ENCODE measurements at places on chromosomes 3 and 15.

GRCh38 chr3:22373182-22373581 lies 622.2 kb upstream of the ZNF385D start:
- DNase-seq, result no peak

DNA sequence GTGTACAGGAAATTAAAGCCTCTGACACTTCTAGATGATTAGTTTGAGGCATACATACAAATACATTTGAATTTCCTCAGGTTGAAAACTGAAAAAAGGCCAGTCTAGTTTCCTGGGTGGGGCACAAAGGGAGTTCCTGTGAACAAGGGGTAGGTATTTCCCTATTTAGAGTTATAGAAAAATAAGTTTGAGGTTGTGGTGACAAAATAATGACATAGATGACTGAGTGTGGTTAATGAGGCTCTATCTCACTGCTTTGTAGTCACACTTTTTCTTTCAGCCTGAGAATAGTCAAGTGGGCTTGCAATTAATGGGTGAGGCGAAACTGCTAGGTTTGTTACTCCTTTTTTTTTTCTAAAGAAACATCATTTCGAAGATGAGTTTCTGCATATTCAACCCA lies 4.3 kb downstream of the SLCO3A1 start:
- DNase-seq, result peak; percentile 61

GRCh38 chr3:39065197-39065596 lies 13.4 kb downstream of the WDR48 start:
- peak; percentile 89 for DNase-seq

DNA sequence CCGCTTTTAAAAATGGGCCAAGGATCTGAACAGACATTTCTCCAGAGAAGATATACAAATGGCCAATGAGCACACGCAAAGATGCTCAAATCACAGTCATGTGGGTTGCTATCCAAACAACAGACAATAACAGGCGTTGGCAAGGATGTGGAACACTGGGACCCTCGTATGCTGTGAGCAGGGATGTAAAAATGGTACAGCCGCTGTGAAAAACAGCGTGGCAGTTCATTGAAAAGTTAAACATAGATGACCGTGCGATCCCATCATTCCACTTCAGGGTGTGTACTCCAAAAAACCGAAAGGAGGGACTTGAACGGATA lies 6.7 kb upstream of the LRRC15 start:
- no peak for DNase-seq

DNA sequence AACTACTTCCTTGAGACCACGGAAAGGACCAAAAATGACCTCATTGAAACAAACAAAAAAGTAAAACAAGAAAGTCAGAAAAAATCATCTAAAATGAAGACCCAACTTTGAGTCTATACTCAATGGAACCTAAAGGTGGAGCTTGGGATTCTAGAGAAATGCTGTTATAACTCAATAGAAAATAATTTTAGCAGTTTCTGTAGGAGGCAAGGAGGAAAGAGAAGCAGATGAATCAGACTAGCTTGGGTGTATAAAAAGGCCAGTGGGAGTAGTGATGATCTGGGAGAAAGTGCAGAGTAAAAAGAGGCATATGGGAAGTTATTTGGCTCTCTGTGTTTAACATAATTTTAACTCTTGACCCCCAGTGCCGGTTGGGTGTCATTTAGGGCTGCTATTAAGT lies 94.4 kb downstream of the TMCO5A start:
- no peak for DNase-seq

DNA sequence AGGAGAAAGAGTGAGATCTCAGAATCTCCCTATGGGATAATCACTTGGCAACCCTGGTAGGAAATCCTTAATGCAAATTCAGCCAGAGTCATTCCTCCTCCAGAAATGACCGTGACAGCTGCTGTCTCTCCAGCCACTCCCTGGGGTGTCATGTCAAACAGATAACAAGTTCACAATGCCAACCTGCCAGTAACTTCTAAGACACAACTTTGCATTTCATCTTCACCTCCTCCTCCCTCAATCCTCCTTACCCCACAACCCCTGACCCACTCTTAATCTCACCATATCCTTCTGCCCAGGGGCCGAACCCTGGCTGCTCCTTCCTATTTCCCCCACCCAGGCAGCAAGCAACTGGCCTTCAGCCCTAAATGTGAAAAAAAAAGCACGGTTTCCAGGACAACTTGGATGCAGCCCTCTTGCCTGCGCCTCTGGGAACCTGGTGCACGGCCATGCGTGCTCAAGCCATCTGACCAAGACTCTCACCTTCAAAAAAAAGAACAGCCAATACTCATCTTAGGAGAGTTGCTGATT lies 166.0 kb downstream of the NTRK3 start:
- DNase-seq, result no peak

GRCh38 chr3:100693225-100693624 lies 16.1 kb upstream of the TFG start:
- DNase-seq, result no peak

GRCh38 chr15:34025252-34025651 lies 13.8 kb downstream of the AVEN start:
- DNase-seq, result no peak

DNA sequence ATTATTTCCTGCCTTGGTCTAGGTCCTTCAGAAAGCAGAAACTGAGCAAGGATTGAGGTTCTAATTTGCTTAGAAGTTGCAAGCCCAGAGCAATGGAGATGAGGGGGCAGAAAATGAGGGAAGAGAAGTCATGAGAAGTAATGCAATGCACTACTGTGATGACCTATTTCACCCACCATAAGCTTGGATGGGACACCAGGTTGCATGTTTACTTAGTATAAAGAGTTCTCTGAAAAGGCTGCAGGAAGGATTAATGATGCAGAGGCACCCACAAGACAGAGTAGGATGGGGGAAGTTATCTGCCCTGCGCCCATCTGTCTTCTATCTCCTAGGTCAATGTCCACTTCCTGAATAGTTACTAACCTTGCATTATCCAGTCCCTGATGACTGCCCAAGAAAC lies 84.8 kb upstream of the SNRK start:
- no peak for DNase-seq

GRCh38 chr15:89690276-89691218 lies at the start of the genes PEX11A and WDR93:
TSS of gene PEX11A (minus strand) at chr15:89690754. CDS start at chr15:89690632, 122 bp downstream.
TSS of gene WDR93 (plus strand) at chr15:89690811. CDS start at chr15:89701747, 10,936 bp downstream.
- peak; percentile 73 for DNase-seq

- DNase-seq, result no peak
Observed at GRCh38 chr15:23869396-23869795, 182.3 kb upstream of the NDN start.

DNA sequence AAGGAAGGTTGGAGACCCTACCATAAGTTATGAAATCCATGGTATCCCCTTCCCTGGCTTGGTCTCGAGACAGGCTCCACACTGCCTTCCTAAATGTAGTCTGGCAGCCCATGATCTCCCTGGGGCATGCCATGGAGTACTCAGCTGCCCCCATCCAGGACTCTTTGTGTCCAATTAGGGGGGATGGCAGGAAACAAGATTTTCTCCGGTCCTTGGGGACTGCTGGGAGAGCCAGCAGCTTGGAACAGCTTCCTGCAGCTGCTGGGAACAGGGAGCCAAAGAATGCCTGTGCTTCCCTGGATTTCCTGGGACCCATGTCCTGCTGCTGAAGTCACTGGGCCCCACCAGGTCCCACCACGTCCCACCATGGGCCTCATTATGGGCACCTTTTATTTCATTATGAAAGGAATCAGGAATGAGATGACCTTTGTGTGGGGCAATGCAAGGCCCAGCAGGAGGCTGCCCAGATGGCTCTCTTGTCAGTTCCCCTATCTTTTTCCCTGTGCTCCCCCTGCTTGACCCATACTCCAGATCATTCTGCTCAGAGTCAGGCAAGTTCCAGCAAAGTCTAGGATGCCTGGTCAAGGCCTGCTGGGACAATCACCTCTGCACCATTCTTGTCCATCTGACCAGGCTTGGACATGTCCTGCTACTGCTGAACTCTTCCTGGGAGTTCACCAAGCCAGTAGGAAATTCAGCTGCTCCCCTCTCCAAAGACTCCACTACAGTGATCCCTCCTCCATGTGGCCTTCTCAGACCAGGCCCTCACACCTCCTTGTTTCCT lies 15.0 kb upstream of the DAG1 start:
- DNase-seq, result no peak

DNA sequence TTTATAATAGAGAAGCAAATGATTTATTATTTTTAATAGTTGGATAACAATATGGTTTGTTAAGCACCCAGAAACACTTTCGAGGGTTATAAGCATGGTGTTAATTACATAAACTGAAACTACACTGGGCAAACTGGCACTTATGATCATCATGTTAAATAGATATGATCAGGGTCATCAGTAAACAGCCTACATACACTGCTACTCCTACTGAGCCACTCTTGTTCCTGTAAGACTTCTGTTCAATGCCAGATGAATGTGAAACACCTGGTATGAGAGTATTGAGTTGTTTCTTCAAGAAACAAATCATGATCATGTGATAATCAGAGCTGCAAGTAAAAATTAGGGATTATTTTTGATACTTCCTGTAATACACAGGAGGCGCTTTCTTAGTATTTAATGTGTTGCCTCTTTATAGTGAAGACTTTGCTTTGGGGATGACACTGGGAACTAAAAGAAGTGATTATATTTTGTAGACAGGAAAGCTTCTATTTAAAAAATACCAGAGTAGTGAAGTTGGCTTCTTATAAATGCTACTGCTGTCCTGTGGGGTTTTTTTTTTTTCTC lies 32.3 kb upstream of the UTS2B start:
- no peak for DNase-seq

DNA sequence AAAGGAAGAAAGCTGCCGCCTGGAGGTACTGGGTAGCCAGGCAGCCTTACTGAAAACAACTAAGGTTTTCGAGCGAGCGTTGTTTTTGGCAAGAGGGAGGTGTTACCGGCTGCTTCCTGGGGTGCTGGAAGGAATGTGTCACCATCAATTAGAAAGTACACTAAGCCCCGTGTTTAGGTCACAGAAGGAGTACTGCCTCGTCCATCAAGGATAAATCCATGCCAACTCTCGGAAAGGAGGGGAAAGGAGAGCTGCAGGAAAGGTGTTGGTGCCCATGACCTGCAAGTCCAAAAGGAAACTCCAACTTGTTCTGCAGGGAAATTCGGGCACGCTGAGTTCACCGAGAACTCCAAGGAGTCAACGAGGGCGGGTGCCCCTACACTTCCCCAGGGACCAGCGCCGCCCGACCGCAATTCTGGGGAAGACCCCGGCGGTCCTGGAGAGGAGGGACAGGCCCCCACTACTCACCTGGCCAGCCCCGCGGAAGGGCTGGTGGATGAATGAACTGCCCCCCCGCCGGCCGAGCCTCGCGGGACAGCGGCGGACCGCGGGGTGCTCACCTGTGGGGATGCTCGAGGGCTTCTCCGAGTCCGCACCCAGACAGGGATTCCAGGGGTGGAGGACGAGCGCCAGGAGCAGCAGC lies 542 bp downstream of the PLOD2 start:
- DNase-seq, result no peak

DNA sequence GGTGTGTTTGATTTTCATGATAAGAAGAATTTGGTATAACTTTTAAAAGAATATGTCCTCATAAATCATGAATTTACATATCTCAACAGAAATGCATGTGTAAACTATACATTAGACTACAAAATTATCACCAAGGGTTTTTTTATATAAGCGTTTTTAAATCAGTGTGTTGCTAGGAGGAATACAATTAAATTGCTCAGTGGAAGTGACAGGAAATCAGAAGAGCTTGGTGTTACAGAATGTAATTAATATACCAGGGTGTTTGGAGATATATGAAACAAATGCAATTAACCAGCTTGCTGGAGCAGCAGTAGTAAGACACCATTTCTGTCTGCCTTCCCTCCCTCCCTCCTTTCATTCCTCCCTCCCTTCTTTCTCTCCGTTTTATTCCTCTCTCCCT lies 2.4 kb downstream of the ROBO2 start:
- DNase-seq, result no peak

DNA sequence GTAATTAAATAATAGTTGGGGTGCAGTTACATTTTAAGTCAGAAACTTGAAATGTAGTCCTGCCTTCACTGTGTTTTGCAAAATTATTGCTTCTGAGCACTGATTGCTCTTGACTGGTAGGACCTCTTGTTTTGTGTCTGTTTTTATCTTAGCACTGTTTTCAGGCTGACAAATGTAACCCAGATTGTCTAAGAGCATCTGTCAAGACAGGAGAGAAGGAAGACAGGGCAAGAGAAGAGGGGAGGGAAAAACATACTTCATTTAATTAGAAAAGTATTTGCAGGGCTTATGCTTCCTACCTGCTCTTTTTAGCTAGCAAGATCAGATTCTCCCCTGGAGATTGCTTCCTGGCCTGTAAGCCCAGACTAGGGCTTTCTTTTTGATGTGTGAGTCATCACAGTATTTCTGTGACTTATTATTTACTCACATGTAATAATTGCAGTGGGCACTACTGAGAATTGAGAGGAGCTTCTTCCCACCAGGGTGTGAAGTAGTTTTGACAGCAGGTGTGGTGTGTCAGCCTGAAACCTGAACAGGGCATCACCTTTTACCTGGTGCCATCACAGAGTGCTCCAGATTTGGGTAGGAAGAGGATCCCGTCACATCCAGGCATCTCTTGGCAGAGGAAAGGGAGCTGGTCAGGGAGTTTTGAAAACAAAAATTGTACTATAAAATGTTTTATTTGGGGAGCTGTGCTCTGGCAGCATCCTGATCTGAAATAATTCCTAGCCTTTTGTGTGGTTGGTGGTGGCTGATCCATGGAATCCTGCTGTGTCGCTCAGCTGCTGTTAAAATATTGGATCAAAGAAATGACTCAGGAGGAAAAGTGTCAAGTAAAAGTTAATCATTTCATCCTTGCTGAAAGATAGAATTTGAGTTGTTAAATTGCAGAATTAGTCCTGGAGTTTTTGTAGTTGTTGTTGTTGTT lies 98.2 kb downstream of the TMEM108 start:
- no peak for DNase-seq

DNA sequence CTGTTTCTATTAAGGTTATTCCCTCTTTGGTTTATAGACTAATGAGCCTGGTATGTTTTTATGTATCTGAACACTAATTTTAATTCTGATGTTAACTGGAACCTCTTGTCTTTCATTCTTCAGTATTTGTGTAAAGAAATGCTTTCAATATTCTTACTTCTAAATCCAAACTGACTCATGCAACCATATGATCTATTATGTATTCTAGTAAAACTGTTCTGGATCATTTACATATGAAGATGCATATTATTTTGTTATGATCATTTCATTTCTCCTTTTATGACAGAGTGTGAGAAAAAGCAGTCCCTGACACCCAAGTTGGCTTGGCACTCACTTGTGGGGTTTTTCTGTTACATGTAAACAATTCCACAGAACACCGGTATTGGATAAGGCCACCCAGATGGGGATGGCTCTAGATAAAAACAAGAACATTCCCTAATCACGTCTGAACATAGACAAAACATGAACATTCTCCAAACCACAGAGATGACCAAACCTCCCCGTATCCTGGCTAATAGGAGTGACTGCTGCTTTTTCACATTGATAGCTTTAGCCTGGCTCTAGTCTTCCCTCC lies 72.2 kb upstream of the EPHB3 start:
- no peak for DNase-seq
